ENCODE measurements at places on chromosomes 7 and 10.

- no peak for DNase-seq
These were observed 59.7 kb downstream of the CAMK2B start for GRCh38 chr7:44265728-44266127.

GRCh38 chr10:102595293-102595692, 49.0 kb upstream of the TRIM8 start:
- DNase-seq, result no peak

DNA sequence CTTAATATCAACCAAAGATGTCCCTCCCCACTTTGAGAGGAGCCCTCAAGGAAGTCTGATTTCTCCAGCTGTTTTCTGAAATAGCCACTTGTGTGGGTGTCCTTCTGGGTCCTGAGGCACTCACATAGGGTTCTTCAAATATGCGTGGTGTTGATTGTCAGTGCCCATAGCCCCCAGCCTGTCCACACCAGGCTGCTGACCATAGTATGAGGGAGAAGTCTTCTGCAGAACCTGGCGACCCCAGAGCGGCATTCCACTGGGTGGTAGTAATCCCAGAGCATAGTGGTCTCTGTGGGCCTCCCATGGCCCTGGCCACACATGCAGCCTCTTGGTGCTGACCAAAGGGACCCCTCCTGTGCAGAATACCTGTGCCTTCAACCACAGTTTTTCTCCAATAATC, 82.7 kb upstream of the MACROH2A2 start:
- DNase-seq, result no peak

GRCh38 chr7:9149499-9150082, 716.2 kb downstream of the NXPH1 start:
- DNase-seq, result no peak

DNA sequence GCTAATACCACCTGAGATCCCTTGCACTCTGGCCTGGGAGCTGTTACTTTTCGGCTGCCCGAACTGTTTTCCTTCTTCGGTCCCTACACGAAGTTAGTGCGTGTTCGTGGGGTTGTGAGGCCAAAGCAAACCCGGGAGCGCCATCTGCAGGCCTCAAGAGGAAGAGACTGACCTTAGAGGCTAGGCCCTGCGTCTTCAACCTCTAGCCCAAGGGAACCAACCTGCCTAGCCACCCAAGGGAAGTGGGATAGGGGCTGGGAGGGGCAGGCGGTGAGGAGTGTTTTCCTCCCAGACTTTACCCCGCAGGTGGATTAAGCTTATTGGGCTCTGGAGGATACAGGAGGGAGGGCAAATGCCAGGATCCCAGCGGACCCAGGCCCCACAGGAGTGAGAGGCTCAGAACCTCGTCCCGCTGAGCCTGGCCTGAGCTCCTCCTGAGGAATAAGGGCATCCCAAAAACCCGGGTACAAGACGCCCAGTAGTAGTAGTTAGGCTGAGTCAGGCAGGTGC, 1.7 kb upstream of the PAX2 start:
- DNase-seq, result no peak

DNA sequence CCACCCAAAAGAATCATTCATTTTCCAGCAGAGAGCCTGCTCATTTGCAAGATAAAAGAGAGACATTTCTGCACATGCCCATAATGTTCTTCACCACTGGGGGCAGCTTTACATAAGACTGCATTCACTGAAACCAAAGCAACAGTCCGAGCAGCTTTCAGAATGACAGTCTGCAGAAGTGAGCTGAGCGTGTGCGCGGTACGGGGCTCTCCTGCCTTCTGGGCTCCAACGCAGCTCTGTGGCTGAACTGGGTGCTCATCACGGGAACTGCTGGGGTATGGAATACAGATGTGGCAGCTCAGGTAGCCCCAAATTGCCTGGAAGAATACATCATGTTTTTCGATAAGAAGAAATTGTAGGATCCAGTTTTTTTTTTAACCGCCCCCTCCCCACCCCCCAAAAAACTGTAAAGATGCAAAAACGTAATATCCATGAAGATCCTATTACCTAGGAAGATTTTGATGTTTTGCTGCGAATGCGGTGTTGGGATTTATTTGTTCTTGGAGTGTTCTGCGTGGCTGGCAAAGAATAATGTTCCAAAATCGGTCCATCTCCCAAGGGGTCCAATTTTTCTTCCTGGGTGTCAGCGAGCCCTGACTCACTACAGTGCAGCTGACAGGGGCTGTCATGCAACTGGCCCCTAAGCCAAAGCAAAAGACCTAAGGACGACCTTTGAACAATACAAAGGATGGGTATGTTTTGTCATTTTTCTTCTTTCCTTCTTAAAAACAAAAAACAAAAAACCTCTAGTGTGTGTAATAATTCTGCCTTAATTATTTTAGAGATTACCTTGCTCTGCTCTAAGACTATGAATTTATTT, at the start of gene LRRTM3:
TSS of gene LRRTM3 (plus strand) at position 141 of the 820 bp plus-strand sequence.
- no peak for DNase-seq

DNA sequence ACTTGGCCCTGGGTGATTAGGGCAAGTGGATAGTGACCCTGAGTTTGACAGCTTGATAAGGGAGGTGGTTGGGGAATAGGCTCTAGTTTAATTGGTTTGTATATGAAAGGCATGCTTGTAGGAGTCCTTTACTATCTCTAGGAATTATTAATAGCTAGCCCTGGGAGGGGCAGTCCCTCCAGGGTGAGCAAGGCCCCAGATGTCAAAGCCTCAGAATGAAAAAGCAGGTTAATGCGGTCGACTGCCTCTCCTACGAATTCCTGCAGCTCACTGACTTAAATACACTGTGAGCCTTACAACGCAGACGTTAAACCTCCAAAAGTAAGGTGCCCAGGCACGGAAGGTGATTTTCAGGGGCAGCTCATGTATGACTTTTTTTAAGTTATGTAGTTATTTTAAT, 5.2 kb upstream of the BTBD16 start:
- DNase-seq, result no peak

- DNase-seq, result no peak
These were observed 1.1 kb upstream of the ZNF503 start for GRCh38 chr10:75402486-75403143.

- DNase-seq, result no peak
These were observed 170.9 kb downstream of the TCERG1L start for GRCh38 chr10:131140606-131141005.

DNA sequence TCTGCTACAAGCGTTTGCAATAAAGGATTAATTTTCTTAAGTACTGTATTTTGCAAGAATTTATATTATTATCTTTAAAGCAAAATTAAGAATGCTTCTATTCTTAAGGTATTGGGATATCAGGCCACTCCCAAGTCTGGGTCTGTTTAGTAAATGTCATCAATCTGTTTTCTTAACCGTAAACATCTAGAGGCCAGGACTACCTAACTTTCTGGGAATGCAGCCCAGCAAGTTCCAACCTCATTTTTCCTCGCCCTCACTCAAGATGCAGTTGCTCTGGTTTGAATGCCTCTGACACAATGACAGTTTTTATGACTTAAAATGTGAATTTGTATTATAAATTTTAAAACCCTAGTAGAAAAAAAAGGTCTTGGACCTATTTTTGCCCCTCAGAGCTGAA, 143.5 kb downstream of the INHBA start:
- no peak for DNase-seq

DNA sequence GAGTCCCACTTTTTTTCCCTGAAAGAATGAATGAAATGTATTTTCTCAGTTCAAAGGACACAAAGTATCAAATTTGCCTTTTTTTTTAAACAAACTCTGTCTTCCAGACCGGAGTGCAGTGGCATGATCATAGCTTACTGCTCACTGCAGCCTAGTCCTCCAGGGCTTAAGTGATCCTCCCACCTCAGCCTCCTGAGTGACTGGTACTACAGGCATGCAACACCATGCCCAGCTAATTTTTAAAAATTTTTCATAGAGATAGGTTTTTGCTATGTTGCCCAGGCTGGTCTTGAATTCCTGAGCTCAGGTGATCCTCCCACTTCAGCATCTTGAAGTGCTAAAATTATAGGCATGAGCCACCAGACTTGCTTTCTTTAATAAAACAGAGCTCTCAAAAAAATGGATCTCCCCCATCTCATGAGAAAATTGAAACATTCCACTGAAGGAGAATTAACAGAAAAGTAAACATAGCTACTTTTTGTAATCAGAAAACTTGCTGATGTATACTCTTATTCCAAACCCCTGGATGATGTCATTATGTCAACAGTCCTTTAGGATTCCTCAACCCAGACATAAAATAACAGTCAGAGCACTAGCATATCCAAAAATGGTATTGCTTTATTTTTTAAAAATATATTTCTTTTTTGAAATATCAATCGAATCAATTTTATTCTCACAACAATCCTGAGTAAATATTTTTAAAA, 12.3 kb upstream of the TRDMT1 start:
- DNase-seq, result no peak

DNA sequence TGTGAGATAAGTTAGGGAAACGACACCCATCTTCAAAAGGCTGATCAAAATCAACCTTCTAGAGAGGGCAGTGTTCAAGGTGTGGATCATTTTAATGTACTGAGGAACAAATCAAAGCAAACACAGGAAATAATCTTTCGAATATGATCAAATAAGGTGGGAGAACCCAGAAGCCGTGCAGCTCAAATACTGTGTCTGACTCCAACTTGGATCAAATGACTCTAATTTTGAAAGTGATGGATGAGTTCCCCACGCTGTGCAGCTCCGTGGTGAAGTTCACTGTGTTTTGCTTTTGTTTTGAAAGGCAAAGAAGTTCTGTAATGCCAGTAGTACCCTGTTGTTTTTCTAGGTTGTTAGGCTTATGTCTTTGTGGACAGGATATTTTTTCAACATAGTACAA, 250.9 kb downstream of the SFMBT2 start:
- DNase-seq, result no peak

GRCh38 chr7:158312789-158313188, 274.8 kb downstream of the PTPRN2 start:
- DNase-seq, result no peak

All from SIG-M5 (cell line).